ENCODE measurements at places on chromosomes 6 and 20.

DNA sequence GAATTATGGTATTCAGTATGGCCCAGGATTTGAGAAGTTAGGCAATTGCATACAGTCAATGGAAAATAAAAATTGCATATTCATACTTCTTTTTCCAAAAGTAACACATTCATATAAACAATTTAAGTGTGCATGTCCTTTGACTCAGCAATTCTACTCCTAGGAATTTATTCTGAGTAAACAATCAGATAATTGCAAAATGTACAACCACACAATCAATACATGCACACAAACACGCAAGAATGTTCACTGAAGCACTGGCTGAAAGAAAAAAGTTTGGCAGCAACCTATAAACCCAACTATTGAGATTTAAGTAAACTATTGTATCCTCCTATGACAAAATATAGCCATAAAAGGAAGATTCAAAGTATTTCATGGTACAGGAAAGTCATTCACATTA is 1.6 kb downstream of the CYP39A1 start:
- DNase-seq, result no peak

DNA sequence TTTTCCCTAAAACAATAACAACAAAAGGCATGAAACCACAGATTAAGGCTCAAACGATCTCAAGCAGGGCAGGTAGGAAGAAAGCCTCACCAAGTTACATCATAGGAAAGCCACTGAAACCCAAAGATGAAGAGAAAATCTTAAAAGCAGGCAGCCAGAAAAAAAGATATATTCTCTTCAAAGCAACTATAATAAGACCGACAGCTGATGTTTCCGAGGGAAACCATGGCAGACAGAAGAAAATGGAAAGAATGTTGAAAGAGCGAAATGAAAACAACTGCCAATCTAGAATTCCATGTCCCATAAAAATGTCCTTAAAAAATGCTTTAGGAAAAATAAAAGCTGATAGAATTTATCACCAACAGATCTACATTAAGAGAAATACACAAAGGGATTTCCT is 161.5 kb upstream of the THBS2 start:
- no peak for DNase-seq

DNA sequence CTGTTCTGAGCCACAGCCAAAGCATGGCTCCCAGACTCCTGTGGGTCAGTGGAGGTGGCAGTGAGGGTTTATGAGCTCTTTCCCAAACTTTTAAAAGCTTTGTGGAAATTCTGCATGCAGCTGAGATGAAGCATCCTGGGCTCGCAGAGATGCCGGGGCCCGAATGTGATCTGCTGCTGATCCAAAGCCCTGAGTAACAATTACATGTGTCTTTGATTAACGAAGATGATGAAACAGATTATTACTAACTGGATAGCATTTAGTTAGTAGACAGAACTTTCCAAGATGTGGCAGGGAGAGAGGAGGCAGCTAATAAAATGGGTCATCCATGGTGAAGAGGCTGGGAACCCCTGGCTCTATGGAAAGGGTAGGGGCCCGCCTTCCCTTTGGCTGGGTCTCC is 43.9 kb upstream of the MDFI start:
- DNase-seq, result no peak

- DNase-seq, result peak; percentile 29
These were observed 8.3 kb downstream of the LRRN4 start for GRCh38 chr20:6045566-6045965.

- DNase-seq, result no peak
These were observed 2.9 kb downstream of the HLA-DMA start for GRCh38 chr6:32950010-32950409.

- DNase-seq, result no peak
These were observed 35.5 kb upstream of the FOXC1 start for GRCh38 chr6:1574083-1574761.

GRCh38 chr6:136228814-136229213 is 21.3 kb downstream of the MTFR2 start:
- DNase-seq, result no peak

DNA sequence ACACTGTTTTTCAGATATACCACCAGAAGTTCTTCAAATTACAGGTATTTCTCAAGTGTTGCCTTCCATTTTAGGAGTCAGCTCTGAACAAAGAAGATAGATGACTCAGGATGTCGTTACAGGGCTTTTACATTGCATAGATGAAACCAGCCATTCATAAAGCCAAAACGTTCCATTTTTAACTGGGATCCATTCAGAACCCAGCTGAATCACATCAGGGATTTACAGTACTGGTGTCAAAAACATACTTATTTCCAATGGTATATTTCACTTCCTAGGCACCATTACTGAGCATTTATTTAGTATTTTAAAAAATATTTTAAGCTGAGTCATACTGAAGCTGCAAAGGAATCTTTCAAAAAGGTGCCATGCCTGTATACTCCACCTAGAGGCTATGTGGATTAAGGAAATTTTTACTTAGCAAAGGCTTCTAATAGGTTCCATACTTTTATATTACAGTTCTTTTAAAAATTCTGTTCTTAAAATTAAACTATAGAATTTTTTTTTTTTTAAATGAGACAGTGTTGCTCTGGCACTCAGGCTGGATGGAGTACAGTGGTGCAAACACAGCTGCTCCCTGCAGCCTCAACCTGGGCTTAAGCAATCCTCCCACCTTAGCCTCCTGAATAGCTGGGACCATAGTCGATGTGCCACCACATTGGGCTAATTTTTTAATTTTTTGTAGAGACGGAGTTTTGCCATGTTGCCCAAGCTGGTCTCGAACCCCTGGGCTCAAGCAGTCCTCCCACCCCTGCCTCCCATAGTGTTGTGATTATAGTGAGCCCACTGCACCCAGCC is 2.6 kb downstream of the ASF1A start:
- DNase-seq, result peak; percentile 80

- DNase-seq, result no peak
These were observed 88.5 kb downstream of the KIZ start for GRCh38 chr20:21214431-21214830.

DNA sequence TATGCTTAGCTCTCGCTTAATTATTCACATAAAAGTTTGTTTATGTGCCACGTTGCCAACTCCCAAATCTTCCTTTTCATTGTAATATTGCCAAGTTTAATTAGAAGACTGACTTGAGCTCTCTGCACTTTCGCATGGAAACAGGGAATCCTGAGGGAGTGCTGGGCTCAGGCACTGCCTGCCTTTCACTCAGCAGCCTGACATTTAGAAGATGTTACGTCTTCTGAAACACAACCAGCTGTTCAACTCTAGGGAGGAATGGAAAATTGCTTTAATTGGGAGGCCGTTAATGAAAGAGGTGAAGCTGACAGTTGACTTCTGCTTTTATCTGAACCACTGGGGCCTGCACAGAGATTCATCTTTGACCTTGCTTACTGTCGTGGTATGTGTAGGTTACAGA is 77.4 kb upstream of the MTHFD1L start:
- DNase-seq, result no peak

DNA sequence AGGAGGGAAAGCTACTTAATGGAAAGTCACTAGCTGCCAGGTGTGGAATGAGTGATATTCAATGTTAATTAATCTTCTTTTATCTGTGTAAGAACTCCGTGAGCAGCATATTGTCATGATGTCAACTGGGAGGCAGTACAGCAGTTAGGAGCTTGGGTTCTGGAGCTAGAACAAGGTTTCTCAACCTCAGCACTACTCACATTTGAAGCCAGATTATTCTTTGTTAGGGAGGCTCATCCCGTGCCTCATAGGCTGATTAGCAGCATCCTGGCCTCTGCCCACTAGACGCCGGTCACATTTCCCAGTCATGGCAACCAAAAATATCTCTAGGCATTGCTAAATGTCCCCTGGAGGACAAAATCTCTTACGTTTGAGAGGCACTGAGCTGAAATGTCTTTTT is 41.2 kb downstream of the BCAS1 start:
- DNase-seq, result no peak

DNA sequence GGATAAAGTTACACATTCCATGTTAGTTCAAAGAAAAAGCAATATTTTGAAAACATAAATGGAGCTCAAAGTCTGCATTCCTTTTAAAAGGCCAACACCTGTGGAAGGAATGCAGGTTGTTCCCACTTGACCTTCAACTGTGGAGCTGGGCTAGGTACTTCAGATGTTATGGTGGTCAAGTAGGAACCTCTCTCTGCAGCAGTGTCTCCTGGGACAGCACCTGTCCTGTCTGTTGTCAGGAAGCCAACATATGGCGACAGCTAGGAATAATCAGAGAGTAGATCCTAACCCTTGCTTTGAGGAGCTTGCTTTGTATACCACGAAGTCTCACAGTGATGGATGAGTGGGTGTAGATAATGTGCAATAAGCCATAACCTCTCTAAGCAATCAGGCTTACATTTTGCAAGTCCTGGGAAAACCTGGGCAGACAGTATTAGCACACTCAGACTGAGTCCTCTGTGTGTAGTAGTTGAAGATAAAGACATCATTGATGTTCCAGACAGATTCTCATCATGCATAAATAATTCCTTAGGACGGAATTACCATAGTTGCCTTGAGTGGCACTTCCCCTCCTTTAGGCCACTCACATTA is 347.5 kb downstream of the PRL start:
- DNase-seq, result peak; percentile 64

- no peak for DNase-seq
These were observed 44.5 kb downstream of the ARID1B start for GRCh38 chr6:156821707-156822106.

DNA sequence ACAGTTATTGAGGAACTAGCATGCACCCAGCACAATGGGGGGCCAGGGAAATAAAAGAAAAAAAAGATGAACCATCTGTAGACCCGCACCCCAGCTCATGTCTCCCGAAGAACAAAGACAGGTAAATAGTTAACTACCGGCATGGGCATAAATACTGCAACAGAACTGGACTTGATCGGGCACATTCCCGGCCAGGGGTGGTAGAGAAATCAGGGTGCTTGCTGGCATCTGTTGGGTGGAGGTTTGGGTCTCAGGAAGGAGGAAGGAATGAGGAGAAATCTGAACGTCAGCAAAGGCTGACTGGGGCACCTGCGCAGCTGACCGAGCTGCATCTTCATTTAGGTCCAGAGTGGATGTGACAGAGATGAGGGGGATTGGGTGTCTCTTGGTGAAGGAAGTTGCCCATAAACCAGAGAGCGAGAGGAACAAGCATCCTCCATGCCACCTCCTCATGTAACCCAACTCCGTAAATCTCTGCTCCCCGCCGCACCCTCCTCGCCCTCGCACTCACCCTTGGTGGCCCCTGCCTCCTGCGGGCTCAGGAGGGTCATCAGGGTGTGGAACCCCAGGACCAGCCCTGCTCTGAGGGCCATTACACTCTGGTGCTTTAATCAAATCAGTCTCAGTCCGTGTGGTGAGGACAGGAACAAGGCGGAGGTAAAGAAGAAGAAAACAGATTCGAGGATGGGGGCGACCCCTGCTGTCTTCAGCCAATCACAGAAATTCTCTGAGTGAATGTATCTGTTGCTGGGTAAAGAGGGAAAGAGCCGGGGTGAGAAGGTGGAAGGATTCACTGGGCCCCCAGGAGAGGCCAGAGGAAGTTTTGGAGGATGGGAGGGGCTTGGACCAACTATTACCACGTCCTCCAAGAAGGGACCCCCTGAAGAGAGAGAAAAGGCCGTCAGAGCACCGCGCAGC is at the start of gene HLA-DOA:
HLA-DOA (minus strand) TSS at position 648 of the 918 bp plus-strand sequence.
- no peak for DNase-seq

- no peak for DNase-seq
These were observed 215.0 kb downstream of the THBS2 start for GRCh38 chr6:169038691-169039090.

- DNase-seq, result no peak
These were observed 21.7 kb downstream of the COL20A1 start for GRCh38 chr20:63314566-63315239.

DNA sequence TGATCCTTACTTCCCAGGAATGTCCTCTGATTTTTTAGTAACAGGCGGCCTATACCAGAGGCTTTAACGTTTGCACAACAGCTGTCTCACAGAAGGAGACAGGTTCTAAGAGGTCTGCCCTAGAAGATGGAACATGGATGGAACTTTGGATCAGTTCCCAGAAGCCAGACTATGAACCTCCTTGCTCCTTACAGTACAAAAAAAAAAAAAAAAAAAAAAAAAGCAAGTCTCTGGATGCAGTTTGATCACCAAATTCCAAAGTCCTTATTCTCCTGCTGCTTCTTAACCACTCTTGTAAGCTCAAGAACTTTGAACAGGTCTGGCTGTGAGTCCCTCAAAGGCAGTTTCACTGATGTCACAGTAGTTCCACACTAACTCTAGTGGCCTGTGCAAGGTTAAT is 2.0 kb upstream of the TRMT11 start:
- DNase-seq, result peak; percentile 17

- DNase-seq, result no peak
These were observed 447.9 kb upstream of the PLCB4 start for GRCh38 chr20:8621001-8621400.

DNA sequence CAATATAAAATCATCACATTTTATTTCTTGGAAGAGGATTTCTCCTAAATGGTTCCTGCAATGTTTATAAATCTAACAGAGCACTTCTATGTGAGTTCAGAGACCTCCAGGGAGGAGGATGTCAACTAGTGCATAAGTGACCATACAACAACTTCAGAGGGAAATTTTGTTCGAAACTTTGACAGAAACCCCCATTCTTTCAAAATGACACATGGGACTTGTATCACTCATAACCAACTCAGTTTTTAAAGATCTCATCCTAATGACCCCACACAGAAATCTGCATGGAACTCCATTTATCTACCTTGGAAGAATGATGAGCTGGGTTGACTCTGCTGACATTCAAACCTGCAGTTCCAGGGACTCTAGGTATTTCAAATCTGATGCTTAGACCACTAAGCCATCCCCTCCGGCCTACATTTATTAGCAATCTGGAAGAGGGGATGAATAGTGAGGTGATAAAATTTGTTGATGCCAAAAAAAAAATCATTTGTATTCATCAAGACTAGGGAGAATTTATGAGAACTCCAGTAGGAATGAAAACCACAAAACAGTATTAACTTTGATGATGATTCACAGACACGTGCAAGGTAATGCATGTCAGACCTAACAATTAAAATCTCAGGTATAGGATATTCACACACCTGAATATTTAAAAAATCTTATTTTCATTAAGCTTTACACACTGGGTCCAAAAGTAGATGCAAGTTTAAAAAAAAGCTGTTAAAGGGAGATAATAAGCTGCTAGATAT is 153.0 kb downstream of the REV3L start:
- peak; percentile 22 for DNase-seq

GRCh38 chr20:63830841-63831588 is at the start of gene ZBTB46:
ZBTB46 (minus strand) TSS chr20:63831264; CDS start chr20:63790757, 40,507 bp downstream.
- DNase-seq, result peak; percentile 67

DNA sequence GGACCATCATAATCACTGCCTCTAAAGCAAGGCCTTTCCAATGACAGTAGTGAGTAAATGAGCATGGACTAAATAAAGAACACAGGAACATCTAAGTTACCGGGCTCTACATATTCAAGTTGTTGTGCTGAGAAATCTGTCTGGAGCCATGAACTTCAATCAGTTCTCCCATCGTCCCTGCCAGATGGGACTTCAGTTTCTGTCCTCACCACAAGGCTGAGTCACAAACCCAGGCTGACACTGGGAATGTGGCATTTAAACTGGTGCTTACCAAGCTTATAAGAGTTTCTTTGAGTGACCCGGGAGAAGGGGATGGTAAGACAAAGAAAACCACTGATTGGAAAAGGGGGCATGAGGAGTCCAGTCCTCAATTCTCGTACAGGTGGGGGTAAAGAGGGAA is 497.0 kb downstream of the MAFB start:
- DNase-seq, result peak; percentile 19

Measured in kidney tubule cell (primary cell).